Nephron progenitor cell (in vitro differentiated cells): ENCODE measurements at places on chromosomes 2 and 18.

- no peak for DNase-seq
Measured at GRCh38 chr18:50396005-50396660, 21.3 kb downstream of the SKA1 start.

DNA sequence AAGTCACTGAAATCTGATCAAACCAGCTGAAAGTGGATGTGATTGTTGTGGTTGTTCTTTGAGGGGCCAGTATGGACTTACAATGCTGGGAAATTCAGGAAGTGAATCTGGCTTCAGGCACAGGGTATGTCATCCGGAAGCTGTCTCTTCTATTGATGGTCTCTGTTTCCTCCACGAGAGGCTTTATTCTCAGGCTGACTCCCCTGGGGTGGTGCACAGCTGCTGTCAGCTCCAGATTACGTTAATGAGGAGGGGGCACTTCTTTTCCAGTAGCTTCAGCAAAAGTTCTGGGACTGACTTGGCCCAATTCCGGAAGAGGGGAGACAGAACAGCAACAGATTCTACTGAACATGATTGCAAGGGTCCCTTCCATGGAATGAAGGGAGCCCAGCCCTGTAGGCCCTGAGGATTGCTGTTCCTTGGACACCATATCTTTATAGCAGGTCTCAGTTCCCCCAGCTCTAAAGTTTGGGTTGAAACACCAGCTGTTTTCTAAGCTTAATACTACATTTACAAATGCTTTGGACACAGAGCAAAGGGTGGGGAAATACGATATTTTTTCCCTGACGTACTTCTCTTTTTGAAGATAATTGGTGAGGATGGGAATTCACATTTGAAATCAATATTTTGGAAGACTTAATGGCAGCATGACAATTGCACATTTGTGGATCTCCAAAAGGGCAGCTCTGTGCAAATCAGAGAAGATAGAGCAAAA, 400.9 kb downstream of the TSN start:
- DNase-seq = no peak

GRCh38 chr2:122525336-122525735, 769.9 kb downstream of the TSN start:
- no peak for DNase-seq

DNA sequence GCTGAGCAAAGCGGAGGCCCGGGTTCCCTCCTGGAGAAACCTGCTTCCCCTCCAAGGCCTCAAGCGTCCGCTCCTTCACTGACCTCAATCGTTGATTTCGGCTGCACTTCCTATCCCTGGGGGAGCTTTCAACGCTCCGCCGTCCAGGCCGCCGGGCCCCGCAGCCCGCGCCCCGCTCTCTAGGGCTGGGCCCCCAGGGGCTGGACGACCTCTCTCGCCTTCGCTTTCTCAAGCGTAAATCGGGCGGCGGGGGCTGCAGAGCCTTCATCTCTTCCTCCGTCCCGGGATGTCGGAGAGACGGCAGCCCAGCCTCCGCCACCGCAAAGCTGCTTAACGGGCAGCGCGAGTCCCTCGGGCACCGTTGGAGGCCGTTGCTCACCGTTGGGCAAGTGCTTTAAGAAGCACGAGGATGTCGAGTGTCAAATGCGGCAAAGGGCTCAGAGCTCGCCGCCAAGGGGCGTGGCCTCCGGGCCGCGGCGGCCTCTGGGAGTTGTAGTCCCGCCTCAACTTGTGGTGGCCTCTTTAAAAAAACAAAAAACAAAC, 8.5 kb downstream of the HES6 start:
- peak; percentile 83 for DNase-seq

GRCh38 chr2:127579231-127579630, 43.7 kb downstream of the MYO7B start:
- DNase-seq = no peak

- no peak for DNase-seq
Measured at GRCh38 chr2:227252831-227253230, 72.2 kb upstream of the MFF start.

- DNase-seq = no peak
Measured at GRCh38 chr18:59488899-59489298, 129.8 kb upstream of the LMAN1 start.

DNA sequence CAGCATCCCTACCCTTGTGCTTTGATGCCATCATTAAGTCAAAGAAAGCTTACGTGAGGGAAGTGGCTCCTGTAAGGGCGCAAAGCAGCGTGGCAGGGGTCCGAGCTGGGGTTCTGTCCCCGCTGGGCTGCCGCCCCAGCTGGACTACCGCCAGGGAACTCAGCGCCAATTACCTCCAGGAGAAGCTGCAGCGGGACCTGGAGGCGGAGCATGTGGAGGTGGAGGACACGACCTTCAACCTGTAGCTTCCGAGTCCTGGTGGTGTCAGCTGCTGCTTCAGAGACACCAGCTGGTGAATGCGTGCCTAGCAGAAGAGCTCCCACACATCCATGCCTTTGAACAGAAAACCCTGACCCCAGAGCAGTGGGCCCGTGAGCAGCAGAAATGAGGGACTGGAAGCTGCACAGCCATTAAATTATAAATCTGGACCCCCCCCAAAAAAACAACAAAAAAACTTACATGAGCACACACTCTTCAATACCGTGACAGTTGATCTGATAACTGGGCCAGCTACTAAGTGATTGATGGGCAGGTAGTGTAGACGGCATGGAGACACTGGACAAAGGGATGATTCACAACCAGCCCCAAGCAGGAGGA, 20.1 kb upstream of the YES1 start:
- peak; percentile 57 for DNase-seq

GRCh38 chr2:191657977-191658376, 20.0 kb upstream of the NABP1 start:
- no peak for DNase-seq

DNA sequence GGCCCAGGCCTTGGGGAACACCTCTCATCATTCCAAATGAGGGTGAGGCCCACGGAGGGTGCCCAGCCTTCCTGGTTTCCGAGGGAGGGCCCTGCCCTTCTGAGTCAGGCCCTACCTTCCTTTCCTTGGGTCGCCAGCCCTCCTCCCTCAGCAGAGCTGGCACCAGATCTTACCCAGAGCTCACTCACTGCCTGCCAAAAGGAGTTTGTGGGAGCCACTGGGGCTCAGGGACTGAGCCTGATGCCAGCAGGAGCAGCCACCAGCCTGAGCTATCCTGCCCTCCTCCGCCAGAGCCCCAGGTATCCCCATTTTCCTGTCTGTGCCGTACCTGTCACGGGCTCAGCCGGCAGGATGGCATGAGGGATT, 64.1 kb downstream of the NRP2 start:
- DNase-seq = no peak

GRCh38 chr2:10285556-10286198, 17.0 kb upstream of the HPCAL1 start:
- DNase-seq = peak; percentile 34

DNA sequence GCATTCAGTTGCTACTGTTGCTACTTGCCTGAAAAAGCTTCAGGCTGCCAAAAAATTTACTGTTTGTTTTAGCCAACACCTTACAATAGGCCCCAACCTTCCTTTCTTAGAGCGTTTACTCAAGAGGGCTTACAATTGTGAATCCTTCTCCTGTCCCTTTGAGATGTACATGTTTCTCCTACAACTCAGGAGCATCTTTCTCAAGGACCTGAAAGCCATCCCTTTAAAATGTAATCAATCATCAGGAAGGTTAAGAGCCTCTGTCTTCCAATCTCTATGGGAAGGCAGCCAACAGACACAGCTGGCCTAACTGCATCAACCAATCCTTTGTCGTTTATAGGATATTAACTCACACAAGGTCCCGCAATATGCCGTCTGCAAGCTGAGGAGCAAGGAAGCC, 3.4 kb upstream of the IER3IP1 start:
- no peak for DNase-seq

- no peak for DNase-seq
Measured at GRCh38 chr2:173972636-173973035, 7.5 kb upstream of the SP3 start.

DNA sequence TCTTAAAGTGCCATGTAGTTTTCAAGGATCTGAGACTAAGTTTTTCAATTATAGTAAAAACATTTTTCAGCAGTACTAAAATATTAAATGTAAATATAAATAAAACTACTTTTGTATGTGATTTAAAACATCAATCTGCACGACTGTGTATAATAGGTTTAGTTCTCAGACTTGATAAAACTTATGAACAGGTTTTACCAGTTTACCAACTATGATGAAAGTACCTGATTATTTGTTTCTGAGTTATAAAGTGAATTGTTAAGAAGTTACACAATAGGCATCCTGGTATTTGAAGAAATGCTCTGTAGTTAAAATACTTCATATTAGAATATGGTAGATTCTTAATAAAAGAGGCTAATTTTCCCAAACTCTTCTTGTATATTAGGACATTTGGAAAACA, 14.8 kb downstream of the RELCH start:
- DNase-seq = no peak

GRCh38 chr2:238700117-238700457, 147.8 kb upstream of the TWIST2 start:
- no peak for DNase-seq

GRCh38 chr2:68643874-68644485, 601 bp downstream of the PROKR1 start:
- peak; percentile 8 for DNase-seq

DNA sequence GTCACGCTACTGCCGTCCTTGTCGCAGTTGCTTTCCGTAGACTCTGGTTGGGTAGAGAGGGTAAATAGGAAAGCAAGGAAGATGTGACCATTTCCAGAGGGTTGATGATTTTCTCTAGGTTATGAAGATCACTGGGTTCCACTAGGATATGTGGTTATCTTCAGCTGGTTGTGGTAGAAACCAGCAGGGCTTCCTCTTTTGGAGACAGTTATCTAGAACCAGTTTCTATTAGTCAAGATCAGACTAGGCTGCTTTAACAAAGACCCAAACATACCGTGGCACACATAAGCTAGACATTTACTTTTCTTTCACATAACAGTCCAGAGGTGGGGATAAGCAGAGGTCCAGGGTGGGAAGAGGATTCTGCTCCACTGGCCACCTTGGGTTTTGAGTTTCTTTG, 59.6 kb downstream of the FASTKD2 start:
- DNase-seq = no peak

GRCh38 chr2:232420463-232421188, 14.0 kb downstream of the ALPG start:
- DNase-seq = peak; percentile 71

- DNase-seq = no peak
Measured at GRCh38 chr2:208415255-208415654, 8.7 kb downstream of the PTH2R start.

DNA sequence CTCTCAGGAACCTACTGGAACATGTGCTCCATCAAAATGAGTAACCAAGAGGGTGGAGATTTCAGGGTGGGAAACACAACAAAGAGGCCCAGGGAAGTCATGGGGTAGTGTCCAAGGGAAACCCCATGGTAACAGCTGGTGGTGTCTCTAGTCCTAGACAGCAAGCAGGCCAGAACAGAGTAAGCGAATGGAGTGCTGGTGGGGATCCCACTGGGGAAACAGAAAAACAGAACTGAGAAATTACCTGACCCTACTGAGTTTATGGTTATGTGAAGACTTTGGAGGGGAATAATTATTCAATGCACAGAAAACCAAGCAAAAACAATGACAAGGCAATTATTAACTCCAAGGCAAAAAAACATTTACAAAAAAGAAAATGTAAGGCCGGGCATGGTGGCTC, 16.9 kb downstream of the ERCC3 start:
- DNase-seq = no peak

GRCh38 chr2:238422285-238422684, 4.4 kb upstream of the ASB1 start:
- no peak for DNase-seq

DNA sequence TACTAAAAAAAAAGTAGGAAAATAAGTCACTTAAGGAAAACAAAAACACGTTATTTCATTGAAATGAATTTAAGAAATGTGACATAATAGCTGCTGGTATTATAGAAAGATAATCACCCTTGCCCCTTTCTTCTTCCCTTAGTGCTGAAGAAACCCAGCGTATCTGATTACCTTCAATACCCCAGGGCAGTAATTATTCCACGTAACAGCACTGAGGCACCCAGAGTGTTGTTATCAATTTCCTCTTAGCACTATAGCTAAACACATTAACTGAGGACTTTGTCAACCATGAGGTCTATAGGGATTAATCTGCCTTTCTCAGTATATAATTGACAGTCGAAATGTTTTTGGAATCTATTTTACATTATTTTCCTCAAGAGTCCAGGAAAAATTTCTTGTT, 180.0 kb upstream of the NXPH2 start:
- no peak for DNase-seq

- DNase-seq = no peak
Measured at GRCh38 chr18:79921984-79922965, 29.2 kb downstream of the SLC66A2 start.

GRCh38 chr2:219290381-219291171, 11.4 kb downstream of the DNAJB2 start:
- DNase-seq = no peak

DNA sequence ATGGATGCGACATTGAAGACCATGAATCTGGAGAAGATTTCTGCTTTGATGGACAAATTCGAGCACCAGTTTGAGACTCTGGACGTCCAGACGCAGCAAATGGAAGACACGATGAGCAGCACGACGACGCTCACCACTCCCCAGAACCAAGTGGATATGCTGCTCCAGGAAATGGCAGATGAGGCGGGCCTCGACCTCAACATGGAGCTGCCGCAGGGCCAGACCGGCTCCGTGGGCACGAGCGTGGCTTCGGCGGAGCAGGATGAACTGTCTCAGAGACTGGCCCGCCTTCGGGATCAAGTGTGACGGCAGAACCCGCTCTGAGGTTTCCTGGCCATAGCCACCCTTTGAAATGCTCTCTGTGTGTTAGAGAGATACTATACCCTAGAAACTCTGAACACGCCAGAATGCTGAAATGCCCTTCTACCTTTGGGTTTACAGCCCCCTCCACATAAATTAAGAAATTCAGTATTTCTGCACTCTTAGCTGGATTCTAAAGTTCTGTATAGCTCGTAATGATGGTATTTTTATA, 659 bp downstream of the CHMP1B start:
- DNase-seq = peak; percentile 55

- no peak for DNase-seq
Measured at GRCh38 chr2:24913911-24914310, 6.1 kb downstream of the ADCY3 start.

GRCh38 chr2:241946306-241947003, 76.9 kb downstream of the RTP5 start:
- no peak for DNase-seq

DNA sequence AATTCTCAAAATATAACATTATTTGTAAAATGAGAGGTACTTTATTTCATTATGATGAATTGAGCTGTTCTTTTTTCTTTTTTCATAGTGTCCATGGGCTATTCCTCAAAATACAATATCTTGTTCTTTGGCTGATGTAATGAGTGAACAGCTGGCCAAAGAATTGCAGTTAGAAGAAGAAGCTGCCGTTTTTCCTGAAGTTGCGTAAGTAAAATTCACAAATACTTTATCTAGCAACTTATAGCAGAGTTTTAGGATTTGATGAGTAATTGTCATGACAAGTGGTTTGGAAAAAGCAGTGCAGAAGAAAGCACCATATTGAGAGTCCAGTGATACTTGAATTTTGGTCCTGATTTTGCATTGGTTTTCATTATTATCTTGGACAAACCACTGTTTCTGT, 9.8 kb downstream of the RIOK3 start:
- no peak for DNase-seq
